ENCODE measurements at places on chromosomes 1 and 21.

DNA sequence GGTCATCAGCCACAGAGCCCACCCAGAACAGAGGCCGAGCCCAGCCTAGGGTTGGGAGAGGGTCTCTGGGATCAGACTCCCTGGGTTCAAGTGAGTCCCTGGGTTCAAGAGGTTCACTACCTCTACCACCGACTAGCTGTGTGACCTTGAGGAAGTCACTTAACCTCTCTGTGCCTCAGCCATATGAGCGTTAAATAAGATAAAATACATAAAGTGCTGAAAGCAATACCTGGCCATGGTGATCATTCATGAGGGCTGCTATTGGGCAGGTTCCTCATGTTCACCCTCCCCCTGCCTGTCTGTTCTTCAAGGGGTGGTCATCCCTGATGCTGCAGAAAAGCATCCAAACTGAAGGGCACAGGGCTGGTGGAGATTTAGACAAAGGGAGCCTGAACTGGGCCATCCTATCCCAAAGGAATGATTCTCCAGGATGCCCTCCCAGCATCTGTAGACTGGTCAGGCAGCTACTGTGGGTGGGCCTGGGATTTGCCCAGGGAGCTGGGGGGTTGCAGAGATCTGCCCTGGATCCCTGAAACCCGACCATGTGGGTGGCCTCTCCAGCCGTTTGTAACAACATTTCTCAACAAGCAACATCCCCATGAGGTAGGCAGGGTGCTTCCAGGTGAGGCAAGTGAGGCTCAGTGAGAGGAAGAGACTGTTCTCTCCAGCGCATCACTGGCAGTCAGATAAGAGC is 196.6 kb downstream of the MATN1 start:
- no peak for DNase-seq

GRCh38 chr1:21689661-21690372 is 20.7 kb upstream of the RAP1GAP start:
- DNase-seq: no peak

- DNase-seq: no peak
Observed at GRCh38 chr1:24286246-24287010, 32.7 kb upstream of the GRHL3 start.

GRCh38 chr1:168987330-168987729 is 119.2 kb upstream of the ATP1B1 start:
- no peak for DNase-seq

DNA sequence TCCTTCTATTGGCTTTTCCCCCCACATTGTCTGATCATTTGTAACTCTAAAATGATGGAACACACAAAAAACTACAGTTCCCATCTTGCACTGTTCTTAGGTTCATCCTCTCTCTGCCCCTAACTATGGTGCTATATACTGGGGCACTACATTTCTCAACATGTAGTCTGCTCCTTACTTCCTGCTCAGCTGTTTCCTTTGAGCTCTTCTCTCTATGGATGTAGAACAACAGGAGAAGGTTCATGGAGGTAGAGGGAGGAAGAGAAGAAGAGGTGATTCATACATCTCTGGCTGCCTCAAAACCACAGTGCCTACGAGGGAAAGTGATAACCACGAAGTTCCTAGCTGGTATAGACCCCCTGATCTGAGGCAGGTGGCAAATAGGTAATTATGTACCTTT is 7.0 kb upstream of the C1orf146 start:
- DNase-seq: no peak

DNA sequence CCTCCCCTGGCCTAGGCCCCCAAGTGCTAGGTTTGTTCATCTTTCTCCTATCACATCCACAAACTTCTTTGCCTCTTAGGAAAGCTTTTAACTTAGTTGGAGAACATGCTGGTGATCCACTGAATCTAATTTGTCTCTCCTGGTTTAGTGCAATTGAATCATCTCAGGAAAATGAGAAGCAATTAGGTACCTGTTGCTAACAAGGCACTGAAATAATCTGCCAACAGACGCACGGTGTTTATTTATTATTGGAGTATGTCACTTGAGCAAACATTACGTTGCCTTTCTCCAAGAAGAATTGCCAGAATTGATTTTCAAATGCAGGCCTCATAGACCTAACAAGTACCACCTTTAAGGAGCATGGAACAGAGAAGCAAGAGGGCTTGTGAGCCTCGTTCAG is 309.4 kb downstream of the NFIA start:
- no peak for DNase-seq

DNA sequence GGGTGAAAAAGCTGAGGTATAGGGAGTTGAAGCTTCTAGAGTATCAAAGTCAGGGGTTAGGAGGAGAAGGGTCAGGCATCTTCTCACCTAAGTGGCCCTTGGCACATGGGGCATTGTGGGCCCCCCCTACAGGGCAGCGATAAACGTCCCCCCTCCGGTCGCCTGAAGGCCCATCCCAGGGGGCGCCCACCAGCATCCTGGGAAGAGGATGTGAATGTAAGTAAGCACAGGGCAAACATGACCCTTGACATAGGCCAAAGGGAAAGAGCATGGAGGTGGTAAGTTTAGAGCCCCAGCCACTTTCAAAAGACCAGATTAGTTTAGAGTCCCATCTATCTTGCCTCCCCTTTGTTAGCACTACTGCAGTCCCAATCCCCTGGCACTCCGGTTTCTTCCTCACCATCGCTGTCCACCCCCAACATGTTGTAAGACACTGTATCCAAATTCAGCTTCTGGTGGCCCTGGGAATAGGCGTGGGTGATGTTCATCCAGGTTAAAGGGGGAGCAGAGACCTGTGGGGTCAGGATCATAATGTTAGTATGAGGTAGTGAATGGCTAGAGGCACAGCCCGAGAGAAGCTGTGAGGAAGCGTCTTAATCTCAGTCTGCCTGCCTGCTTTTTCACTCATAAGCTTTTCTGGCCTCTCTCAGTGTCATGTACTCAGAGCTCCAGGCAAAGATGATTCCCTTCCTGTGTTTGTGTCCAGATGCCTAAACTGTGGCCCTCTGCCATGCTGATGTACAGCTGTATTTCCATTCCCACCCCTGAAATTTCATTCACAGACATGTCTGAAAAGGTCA is 2.7 kb downstream of the ITGA10 start:
- no peak for DNase-seq

DNA sequence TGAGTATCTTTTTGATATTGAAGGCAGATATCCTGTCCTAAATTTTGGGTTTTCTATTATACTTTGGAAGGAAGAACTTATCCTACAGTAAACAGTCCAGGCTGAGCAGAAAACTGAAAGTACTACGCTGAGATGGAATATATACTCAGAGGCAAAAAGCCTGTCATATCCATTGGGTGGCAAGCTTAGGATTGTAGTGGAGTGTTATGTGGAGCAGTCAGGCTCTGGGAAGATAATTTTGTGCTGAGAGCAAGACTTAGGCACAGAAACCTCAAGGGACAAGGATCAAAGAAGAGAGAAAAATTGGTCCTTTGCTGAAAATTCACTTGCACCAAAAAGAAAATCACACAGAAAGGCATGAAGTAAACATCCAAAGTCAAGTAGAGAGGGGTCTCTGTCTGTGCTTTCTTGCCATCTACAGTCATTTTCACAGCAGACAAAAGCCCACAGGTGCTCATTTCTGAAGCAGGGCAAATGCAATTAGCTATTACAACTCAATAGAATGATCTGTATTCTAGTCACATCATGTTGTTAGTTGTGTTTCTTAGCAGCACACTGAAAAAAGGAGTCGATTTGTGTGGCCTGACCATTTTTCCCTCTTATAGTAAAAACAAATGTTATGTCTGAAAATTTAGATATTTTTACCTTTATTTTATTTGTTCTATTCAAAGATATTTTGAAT is 38.5 kb downstream of the CRB1 start:
- DNase-seq: no peak

GRCh38 chr1:7590426-7590790 is 180.7 kb upstream of the VAMP3 start:
- no peak for DNase-seq

DNA sequence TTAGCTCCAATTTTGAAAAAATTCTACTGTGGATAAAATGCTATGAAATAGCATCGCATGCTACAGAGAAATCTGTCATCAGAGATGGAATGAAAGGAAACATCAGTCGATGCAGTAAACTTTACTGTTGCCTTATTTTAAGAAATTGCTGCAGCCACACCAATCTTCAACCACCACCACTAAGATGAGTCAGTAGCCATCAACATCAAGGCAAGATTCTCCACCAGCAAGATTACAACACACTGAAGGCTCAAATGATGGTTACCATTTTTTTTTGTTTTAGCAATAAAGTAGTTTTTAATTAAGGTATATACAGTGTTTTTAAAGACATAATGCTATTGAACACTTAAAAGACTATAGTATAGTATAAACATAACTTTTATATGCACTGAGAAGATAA is 95.6 kb upstream of the JUN start:
- no peak for DNase-seq

DNA sequence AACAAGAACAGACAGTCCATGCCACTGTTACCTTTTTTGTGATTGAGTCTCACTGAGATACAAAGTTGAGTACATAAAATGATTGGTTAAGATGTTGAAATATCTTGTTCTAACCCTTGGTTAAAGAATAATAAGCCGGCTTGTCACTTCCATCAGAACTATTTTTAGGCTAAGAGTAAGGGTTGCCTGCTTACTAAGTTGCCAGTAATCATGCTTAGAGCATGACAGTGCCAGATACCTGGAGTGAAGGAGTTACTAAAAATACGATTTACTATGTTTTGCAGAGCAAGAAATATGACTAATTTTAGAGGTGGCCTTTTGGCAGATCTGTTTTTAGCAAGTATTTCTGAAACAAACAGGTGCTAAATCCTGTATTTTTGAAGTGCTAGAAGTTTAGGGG is 6.0 kb downstream of the HUNK start:
- DNase-seq: no peak

DNA sequence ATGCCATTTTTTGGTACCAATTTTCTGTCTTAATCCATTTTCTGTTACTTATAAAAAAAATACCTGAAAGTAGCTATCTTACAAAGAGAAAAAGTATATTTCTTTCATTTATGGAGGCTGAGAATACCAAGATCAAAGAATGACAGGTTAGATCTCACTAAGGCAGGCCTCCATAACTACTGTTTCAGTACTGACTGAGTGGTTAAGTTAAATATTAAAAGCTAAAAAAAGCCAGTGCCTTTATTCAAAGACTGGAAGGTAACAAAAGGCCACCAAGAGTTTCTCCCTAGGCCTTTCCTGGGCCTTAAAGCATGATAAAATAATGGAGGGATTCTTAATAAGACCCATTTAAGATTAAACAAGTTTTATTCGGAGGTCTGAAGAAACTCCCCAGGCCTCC is 687.7 kb upstream of the ADGRL4 start:
- no peak for DNase-seq

DNA sequence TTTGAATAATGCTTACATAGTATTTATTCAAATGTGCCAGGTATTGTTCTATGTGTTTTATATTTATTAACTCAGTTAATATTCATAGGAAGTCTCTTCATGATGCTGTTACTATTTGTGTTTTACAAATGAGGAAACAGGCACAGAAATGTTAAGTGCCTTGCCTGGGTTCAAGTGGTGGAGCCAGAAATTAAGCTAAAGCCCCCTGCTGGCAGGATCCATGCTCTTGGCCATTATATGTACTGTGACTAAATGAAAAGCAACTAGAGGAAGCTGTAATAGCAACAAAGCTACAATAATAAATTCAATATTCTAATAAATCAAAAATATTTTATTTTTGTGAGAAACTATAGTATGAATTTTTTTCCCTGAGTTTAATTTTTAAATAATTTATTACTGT is 30.0 kb downstream of the IARS2 start:
- DNase-seq: no peak

GRCh38 chr1:83619170-83619896 is 379.6 kb downstream of the TTLL7 start:
- no peak for DNase-seq

GRCh38 chr1:204250428-204251030 is 36.7 kb upstream of the GOLT1A start:
- DNase-seq: no peak

DNA sequence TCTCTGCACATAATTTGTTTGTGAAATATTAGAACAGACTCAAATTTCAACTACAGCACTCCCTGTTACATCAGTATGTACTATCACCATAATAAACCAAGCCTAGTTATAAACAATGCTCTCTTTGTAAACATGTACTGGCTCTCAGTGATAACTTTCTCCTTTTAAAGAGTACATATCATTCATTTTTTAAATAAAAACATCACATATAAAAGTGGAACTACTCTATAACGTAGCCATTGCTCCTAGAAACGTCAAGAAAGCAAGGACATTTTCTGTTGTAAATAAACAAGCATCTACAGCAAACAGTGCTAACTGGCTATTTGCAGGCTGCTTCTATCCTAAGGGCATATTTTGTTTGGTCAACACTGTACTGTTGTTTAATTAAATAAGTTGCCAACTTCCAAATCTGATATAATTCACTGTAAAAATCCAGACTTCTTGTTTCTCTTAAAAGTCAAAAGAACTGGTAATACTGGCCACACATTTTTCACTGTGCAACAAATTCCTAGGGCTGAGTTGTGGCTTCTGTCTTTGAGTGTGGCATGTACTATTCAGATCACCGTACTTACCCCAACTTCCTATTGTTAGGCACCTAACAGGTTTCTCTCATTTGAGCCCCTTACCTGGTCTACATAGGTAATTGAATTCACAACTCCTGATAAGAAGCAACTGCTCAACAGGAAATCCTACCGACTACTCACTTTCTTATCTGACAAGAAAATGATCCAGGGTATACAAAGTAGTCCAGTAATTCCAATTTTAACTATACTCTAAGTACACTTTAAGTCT is 111.9 kb downstream of the DENND1B start:
- no peak for DNase-seq

Measured in activated CD4-positive, alpha-beta T cell treated with anti-CD3 and anti-CD28 coated beads, Interleukin-2, amount 50 U/mL, for 1 hour (primary cell).